ENCODE measurements at places on chromosomes 6 and 20.
A peak's percentile ranks its signal among the peaks of the same experiment; 100 is the strongest.

DNA sequence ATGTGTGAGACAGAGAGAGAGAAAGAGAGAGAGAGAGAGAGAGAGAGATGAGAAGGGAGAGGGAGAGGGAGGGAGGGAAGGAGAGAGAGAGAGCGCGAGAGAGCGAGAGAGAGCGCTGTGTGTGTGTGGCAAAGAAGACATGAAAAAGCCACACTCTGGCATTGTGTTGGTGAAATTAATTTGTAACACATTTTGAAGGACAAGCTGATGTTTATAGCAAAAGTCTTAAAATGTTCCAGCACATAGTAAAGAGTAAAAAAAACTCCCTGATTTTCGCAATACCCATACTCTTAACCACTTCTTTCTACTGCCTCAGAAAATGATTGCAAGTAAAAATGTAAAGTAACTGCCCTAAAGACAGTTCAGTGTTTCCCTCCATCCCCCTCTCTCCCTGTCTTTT is 56.7 kb downstream of the SLC22A1 start:
- DNase-seq, result no peak

DNA sequence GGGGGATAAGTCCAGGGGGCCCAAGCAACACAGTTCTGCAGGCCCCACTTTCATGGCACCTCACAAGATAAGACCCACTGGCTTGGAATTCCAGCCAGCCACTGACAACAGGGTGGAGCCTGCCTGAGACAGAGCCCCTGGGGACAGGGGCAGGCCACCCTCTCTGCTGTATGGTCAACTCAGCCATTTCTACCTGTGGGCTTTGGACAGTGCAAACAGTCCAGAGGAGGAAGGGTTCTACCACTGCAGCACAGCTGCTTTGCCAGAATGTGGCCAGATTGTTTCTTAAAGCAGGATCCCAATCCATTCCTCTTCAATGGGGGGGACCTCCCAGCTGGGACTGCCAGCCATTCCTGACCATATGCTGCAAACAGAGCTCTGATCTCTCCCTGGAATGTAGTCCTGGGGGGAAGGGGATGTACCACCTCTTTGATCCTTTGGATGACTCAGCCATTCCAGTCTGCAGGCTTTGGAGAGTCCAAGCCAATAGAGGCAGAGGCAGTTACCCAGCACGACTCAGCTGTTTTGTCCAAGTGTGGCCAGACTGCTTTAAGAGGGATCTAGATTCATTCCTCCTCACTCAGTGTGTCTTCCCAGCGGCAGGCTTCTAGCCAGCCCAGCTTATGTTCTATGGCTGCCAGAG is 842.2 kb downstream of the EPHA7 start:
- DNase-seq, result no peak

- no peak for DNase-seq
Measured at GRCh38 chr6:89582669-89583325, 55.8 kb downstream of the LYRM2 start.

- DNase-seq, result no peak
Measured at GRCh38 chr6:41887331-41887751, 7.8 kb downstream of the USP49 start.

- no peak for DNase-seq
Measured at GRCh38 chr20:43948455-43948854, 33.8 kb downstream of the TOX2 start.

DNA sequence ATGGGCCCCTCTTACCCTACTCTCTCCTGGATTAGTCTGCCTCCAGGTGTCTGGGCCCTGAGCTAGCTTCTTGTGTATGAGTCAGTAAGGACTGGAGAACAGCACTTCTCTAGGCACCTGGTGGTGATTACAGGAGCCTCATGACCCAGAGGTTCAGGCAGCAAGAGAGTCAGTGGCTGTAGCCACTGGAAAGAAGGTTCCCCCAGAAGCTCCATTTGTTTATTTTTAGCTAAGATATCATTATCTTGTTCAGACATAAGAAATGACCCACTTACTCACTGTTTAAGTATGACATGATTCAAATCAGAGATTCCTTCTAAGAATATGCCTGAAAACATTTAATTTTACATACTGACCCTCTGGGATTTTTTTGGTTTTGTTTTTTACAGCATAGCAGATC is 23.6 kb upstream of the SLC4A11 start:
- DNase-seq, result no peak

- no peak for DNase-seq
Measured at GRCh38 chr6:137588472-137588871, 94.3 kb upstream of the OLIG3 start.

DNA sequence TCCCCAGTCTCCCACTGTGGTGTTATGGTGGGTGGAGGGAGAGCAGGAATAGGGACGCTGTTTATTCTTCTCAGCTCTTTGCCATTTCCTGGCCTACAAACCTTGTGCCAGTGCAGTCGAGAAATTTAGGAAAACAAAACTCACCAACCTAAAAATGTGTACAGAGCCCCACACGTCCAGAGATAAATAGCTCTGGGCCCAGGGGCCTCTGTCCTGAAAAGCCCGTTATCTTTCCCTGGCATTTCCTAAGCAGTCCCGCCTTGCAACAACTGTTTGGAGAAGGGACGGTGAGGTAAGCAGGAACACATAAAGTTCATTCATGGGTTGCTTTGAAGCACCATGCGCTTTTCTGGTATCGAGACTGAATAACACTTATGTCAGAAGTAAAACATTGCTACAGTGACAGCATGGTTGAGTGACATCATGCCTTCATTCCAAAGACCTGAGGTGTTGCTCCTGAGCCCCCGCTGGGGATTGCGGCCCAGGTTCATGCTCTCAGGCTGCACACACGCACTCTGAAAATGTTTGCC is 80.1 kb upstream of the NXT1 start:
- no peak for DNase-seq

DNA sequence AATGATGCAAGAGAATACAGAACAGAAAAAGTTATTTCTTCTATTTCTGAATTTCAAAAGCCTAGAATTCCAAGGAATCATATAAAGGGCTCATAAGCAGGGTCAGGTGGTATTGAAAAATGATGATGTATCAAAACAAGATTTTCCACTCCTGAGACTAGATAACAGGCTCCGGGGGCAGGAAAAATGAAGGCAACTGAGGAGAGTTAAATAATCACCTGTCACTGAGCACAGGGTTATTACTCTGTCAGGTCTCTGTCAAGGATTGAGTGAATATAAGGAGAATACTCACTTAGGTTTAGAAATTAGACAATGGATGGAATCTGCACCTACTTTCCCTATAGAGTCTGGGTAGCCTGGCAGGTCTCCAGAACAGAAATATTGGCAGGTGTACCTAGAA is 76.1 kb upstream of the KHDRBS2 start:
- DNase-seq, result no peak

DNA sequence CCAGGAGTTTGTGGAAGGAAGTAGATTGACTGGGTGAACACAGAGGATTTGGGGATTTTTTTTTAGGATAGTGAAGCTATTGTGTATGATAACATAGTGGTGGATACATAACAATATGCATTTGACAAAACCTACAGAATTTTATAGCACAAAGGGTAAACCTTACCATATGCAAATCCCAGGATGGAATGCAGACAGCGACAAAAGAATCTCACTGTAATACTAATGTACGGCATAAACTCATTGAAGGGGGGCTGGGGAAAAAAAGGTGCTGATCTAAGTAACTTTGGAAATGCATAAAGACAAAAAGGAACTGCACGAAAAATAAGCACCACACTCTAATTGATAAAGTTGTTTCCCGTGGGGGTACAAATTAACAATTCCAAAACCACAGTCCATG is 15.2 kb upstream of the PLAGL1 start:
- no peak for DNase-seq

- no peak for DNase-seq
Measured at GRCh38 chr20:41177636-41178035, 40.3 kb downstream of the PLCG1 start.

GRCh38 chr6:163335056-163335455 is 79.5 kb upstream of the QKI start:
- DNase-seq, result no peak

- no peak for DNase-seq
Measured at GRCh38 chr20:18742841-18743240, 70.7 kb upstream of the SCP2D1 start.

DNA sequence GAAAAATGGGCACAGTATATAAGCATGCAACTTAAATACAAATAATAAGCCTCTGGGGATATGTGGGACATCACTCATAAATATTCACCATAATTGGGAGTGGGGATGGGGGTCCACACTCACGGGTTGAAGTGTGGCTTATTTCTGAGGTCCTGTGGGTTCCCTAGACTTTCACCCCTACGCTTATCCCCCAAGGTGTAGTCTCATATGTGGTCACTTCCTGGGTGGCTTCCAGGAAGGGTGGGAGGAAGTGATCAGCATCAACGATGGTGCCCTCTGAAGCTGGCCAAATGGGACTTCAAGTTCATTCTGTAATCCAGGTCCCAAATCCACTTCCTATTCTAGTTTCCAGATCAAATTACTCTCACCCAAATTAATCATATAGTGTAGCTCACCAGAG is 59.5 kb downstream of the GNAS start:
- no peak for DNase-seq

- DNase-seq, result peak; percentile 65
Measured at GRCh38 chr6:1029141-1029540, 282.8 kb upstream of the FOXQ1 start.

DNA sequence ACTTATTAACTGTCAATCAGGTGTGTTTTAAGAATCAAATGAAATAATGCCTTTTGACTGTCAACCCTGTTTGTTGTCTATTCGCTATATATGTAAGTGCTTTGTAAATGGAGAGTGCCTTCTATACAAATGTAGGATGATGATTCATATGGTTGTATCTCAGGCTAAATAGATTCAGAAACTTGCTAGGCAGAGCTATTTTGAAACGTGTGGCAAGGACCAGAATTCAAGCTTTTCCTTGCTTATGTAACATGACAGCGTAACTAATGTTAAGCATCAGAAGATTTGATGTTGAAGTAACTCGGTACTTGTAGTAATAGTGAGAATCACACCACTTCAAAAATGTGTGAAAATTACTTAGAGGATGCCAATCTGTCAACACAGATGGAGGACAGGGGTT is 3.4 kb downstream of the OGFRL1 start:
- no peak for DNase-seq

- DNase-seq, result no peak
Measured at GRCh38 chr6:118912646-118913045, 18.7 kb downstream of the ASF1A start.

DNA sequence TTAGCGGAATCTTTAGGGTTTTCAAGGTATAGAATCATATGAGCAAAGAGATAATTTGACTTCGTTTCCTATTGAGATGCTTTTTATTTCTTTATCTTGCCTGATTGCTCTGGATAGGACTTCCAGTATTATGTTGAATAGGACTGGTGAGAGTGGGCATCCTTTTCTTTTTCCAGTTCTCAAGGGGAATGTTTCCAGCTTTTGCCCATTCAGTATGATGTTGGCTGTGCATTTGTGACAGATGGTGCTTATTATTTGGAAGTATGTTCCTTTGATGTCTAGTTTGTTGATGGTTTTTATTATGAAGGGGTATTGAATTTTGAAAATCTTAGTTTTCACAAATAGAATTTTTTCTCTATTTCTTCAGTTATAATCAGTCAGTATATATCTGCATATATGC is 656.6 kb upstream of the MAP3K7 start:
- no peak for DNase-seq

DNA sequence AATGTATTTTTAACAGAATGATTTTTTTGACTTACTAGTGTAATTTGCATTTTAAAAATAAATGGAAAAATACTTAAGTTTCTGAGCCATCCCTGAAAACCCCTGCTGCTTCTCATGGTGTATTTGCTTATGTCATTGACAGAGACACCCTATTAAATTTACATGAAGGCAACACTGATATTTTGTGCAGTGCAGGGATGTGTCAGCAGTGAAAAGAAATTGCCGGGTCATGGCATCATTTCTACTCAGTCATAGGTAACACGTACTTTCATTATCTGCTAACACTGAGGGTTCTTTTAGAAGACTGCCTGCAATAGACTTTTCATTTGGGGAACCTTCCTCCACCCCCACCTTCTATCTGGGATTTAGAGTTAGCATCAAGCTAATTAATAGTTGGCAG is 136.7 kb upstream of the RNF217 start:
- DNase-seq, result no peak

GRCh38 chr20:23266530-23267398 is 83.8 kb upstream of the NXT1 start:
- DNase-seq, result no peak

DNA sequence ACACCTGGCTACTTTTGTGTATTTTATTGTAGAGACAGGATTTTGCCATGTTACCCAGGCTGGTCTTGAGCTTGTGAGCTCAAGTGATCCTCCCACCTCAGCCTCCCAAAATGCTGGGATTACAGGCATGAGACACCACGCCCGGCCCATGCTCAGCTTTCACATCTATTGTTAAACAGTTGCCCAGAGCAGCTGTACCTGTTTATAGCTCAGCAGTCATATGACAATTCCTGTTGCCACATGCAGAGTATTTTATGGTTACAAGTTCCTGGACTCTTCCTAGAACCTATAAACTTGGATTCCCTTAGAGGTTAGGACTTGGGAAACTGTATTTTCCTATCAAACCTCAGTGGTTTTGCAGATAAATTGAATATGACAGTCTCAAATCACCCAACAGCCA is 188.3 kb upstream of the KCNG1 start:
- no peak for DNase-seq

DNA sequence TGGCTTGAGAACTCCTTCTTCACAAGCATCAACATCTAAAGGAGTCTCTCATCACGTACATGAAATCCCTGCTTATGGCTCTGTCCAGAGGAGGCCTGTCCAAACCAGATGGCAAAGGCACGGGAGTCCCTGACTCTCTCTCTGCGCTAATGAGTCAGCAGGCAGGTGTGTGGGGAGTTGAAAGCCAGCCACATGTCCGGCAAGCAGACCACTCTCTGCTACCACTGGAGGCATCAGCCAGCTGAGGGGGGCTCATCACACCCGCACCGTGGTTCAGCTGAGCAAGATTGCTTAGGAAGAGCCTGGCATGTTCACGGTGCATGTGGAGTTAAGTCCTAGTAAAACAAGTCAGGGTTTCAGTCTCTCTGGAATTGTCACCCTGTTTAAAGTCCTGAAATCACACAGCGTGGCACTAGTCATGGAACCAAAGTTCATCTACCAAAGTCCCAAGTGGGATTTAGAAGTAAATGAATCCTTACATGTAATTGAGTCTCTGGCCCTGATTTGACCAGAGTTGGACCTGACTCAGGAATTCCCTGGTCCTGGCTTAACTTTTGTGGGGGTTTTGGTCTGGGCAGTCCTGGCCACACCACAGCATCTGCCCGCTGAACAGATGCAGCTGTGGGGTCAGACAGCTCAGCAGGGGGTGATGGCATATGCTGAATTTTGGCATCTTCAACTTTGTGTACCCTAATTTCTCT is 155.2 kb upstream of the RIN2 start:
- no peak for DNase-seq

DNA sequence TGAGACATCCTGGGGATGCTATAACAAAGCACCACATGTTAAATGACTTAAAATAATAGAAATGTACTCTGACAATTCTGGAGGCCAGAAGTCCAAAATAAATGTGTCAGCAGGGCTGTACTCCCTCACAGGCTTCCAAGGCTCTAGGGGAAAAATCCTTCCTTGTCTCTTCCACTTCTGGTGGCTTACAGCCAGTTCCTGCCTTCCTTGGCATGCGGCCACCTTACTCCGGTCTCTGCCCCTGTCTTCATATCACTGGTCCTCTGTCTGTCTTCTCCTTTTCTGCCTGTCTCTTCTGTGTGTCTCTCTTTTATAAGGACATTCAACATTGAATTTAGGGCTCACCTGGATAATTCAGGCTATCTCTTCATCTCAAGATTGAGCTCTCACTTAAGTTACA is 155.3 kb upstream of the SYNCRIP start:
- DNase-seq, result no peak
